ENCODE measurements at places on chromosomes 5 and 9.

GRCh38 chr5:88675708-88676636 is 207.0 kb downstream of the MEF2C start:
- DNase-seq = no peak

- DNase-seq = peak; percentile 91
Measured at GRCh38 chr5:91311697-91312501, 71.2 kb downstream of the ARRDC3 start.

DNA sequence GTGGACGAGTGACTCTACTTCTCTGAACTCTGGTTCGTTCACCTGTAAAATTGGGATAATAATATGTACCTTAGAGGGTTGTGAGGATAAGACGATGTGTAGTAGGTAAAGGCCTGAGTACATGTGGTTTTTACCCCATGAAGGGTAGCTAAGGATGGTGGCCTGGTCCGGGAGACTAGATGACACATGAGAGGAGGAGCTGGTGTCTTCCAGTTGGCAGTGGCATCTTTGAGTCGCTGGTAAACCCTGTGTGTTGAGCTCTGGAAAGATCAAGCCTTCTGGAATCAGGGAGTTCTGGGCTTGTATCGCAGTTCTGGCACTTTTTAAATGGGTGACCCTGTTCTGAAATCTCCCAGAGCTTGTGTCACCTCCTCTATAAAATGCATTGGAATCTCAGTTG is 166.4 kb upstream of the ZNF618 start:
- no peak for DNase-seq

DNA sequence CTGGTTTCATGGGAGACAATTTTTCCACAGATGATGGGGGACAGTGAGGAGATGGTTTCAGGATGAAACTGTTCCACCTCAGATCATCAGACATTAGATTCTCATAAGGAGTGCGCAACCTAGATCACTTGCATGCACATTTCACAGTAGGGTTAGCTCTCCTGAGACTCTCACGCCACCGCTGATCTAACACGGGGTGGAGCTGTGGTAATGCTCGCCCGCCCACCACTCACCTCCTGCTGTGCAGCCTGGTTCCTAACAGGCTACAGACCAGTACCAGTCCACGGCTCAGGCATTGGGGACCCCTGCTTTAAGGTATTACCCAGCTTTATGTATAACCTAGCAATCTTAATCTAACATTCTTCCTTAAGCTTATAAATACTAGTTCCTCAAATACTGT is 35.6 kb downstream of the TTC39B start:
- no peak for DNase-seq

- DNase-seq = no peak
Measured at GRCh38 chr5:14036514-14036913, 92.0 kb upstream of the DNAH5 start.

GRCh38 chr9:37010180-37010579 is 23.9 kb downstream of the PAX5 start:
- DNase-seq = no peak

DNA sequence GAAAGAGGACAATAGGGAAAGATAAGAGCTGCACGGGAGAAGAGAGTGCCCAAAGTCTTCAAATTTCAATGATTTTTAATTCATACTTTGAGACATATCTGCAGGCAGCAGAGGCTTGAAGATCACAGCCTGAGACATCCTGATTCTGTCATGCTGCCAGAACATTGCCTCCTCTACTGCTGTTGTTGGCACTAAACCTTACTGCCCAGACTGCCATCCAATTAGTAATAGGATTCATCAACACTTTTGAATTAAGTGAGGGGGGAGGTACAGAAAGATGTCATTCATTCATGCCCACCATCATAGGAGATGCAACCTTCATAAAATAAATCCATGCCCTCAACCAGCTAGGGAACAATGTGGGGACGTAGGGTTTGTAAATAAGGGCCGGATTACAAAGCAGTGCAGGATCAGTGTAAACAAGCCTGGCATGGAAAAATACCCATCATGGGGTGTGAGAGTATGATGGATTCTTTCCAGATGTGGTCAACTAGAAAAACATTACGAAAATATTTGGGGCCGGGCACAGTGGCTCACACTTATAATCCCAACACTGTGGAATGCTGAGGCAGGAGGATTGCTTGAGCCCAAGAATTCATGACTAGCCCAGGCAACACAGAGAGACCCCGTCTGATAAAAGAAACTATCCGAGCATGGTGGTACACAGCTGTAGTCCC is 122.1 kb upstream of the DAPK1 start:
- no peak for DNase-seq

DNA sequence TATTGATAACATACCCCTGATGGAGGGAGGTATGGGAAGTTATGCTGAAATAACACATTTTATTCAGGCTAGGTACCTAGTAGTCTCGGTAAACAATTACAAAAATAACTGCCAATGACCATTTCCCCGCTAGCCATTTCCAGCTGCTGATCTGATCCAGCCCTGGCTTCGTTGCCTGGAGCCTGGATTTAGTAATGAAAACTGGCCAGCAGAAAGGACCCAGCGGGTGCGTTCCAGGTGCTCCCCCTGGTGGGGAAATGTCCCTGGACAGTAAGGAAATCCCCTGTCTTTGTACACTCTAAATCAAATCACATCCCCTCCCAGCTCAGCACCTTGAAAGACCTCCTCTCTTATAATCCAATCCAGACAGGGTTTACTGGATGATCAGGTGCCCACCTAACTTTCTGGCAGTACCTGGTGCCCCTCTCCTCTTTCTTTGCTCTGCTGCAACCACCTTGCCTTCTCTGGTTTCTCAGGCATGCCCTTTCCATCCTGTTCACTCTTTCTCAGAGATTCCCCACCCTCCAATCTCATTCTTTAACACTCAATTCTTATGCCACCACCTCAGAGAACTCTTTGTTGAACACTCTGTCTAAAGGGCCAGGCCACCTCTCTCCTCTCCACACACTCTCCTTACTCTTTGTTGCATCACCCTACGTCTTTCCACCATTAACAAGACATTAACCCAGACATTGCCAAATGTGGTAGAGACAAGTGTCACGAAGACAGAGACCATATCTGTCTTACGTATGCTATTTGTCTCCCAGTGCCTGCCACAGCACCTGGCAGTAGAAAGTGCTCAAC is 50.1 kb upstream of the SMAD5 start:
- DNase-seq = peak; percentile 42

- DNase-seq = peak; percentile 21
Measured at GRCh38 chr9:80175286-80176150, 603.8 kb downstream of the TLE4 start.

- DNase-seq = no peak
Measured at GRCh38 chr9:21381448-21382339, 3.5 kb downstream of the IFNA2 start.

DNA sequence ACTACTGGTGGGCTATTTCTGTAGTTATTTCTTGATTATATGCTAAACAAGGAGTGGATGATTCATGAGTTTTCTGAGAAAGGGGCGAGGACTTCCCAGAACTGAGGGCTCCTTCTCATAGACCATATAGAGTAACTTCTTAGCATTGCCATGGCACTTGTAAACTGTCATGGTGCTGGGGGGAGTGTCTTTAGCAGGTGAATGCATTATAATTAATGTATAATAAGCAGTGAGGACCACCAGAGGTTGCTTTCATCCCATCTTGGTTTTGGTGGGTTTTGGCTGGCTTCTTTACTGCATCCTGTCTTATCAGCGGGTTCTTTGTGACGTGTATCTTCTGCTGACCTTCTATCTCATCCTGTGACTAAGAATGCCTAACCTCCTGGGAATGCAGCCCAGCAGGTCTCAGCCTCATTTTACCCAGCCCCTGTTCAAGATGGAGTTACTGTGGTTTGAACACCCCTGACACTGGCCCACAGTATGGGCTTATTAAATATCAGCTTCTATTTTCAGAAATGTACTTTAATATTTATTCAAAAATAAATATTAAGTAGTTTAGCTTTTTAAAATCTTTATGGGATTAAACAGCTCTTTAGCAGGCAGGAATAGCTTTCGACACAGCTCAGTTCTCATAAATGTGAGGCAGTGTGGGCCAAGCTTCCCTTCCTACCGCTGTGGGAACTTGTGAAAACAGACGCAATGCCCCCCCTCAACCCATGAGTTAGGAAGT is 44.4 kb downstream of the GALNT12 start:
- no peak for DNase-seq

DNA sequence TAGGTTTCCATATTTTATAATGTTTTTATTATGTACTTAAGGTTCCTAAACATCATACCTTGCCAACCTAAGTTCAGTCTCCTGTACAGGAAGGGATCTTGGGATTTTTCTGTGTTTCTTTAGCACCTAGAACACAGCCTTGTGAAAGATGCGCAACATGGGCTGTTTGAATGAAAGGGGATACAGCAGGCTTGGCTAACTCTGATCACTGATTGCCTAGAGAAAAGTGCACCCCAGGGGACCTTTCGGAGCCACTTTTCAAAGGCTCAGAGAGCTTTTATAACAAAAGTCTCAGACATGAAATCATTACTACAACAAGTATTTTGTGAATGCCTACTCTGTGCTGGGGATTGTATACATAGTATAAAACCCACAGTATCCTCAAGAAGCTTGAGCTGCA is 261.6 kb downstream of the BNC2 start:
- no peak for DNase-seq

- DNase-seq = no peak
Measured at GRCh38 chr5:173488144-173488543, 128.3 kb downstream of the BOD1 start.

Data from fibroblast of skin of left quadriceps (primary cell).